Hepatocyte (in vitro differentiated cells): ENCODE measurements at places on chromosomes 3 and 15. TPM values are rescaled to one million over a fixed set of nuclear protein-coding genes. Genes with fewer than 3 reads are reported as not detected.

DNA sequence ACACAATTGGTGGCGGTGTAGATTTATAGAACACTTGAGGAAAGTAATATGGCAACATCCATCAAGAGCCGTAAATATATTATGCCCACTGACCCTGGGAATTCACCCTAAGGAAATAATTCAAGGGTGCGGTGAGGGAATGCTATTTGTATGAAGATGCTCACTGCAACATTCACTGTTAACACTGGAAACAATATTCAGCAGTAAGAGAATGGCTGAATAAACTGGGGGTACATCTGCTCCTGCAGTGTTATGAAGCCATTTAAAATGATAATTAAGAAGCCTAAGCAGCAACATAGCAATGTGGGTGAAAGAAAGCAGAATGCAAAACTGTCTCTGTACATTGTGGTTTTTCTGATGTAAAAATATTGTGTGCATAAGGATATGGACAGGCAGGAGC lies 87.6 kb downstream of the RAB11A start:
- DNase-seq = no peak

Gene ZPLD1
- 0.12 and 0.40 TPM in 2 replicates for total RNA-seq

DNA sequence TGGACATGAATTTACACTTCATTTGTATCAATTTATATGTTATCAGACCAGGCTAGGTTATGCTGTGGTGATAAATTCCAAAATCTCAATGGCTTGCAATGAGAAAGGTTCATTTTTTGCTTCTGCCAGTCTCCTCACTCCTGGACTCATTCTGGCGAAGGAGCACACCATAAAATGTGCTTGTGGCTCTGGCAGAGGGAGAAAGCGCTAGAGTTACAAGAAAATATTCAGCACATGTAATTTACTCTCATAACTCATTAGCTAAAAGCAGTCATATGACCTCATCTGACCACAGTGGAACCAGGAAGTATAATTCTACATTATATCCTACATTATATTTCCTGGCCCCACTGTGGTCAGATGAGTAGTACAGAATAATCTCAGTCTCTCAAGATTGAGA lies 193.8 kb downstream of the BCHE start:
- DNase-seq = no peak

- no peak for DNase-seq
Measured at GRCh38 chr3:38205472-38205805, 40.1 kb downstream of the OXSR1 start.
